Activated T-helper 1 cell treated with anti-CD3 and anti-CD28 coated beads, Interleukin-12 subunit alpha, Interleukin-12 subunit beta, Interleukin-2, Interleukin-4 antibody, amounts not matched to agents 30 ng/mL and 10 ng/mL and 1 ng/mL, durations not matched to agents 14 hours and 24 hours and 36 hours (primary cell): ENCODE measurements at places on chromosomes 5 and 9.

- no peak for DNase-seq
These were observed 28.0 kb downstream of the PRUNE2 start for GRCh38 chr9:76877961-76878360.

DNA sequence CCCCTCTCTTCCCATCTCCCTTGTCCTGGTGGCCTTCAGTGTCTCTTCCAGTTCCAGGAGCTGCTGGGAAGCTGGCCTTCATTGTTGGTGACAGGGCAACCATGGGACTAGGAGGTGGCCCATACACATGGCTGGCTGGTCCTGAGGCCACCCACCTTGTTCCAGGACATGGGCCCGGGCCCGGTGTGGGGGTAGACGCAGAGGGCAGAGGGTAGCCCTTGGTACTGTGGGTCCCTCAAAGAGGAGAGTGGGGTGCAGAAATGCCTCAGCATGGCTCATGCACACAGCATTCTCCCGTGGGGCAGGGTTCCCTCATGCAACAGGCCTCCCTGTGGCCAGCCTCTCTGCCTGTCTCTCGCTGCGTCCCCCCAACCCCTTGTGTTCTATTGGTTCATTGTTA lies 20.8 kb downstream of the SLC6A7 start:
- DNase-seq: no peak

DNA sequence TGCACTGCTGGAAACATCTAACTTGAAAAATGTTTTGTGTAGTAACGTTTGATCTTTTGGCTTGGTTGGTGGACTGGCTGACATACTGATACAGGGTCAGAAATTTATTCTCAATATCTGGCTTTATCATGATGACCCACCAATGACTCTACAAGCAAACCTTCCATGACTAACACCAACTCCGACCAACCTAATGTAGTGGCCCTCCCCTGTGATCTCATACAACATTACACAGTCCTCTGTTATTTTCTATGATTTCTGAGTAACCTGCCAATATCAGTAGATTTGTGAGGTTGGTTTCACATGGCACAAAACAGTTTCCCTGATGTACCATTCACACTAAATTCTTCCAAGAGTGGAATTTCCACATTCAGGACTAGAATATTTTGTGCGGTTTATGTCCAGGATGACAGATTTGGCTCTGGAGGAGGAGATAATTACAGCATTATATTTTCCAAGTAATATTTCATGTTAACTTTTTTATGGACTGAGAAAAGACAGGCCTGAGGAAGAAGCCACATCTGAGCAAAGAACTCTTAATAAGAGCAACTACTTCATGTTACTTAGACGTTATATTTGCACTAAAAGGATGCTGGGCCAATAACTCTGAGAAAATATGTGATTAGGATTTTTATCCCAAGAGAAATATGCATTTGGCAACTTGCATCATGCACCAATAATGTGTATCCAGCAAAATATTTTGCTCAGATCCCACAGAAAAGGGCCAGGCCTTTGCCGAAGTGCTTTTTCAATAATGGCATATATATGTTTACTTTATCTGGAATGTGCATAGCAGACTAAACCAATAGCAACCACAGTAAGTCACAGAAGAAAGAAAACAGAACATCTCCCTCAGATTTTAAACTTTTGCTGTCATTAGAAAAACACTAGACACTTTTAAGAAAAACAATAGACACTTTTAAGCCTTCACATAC lies 273.4 kb downstream of the KCNN2 start:
- no peak for DNase-seq

DNA sequence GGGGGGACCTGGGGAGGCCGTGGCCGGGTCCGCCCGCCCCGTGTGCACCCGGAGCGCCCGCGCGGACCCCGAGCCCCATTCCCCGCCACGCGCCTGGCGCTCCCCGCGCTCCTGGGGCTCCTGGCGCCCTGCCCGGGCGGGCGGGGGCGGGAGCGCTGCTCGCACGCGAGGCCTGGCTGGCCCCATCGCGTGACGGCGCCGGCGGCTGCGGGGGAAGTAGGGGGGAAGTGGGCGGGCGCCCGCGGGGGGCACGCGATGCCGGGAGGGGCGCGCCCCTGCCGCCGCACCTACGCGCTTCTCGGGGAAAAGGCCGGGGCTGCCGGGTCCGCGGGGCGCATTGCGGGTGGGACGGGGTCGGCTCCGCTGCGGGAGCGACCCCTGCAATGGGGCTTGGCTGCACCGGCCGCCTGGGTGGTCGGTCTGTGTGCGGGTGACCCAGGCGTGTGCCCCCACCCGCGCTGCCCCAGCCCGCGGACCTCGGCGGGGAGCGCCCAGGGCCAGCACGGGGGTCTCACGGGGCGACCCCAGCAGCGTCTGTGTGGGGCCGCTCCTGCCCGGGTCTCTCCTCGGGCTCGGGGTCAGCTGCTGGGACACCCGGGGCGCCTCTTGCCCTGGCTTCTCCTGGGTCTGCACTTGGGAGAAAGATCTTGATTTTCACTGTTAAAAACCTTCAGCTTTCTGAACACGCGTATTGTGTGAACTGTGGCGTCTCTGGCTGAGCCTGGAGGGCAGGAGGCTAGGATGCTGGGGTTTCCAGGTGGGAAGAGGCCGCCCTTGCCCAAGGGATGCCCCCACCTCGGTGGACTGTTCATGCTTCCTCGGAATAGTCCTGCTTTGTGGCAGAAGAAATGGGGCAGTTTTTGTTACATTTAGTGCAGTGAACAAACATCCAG lies 52.4 kb downstream of the AHRR start:
- DNase-seq: peak; percentile 66

- no peak for DNase-seq
These were observed 43.3 kb downstream of the ZCCHC9 start for GRCh38 chr5:81344736-81345135.

DNA sequence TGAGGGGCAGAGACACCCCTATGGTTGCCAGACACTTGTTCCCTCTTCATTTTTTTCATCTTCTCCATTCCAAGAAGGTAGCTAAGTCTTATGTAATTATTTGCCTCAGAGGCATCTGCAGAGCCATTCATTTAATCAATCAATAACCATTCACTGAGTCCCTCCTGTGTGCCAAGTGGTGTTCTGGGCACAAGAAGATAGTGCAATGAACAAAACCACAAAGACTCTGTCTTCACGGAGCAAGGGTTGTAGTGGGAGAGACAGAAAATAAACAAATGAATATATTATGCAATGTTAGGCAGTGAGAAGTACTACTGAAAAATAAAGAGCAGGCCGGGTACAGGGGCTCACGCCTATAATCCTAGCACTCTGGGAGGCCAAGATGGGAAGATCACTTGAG lies 41.4 kb upstream of the CTNNA1 start:
- DNase-seq: no peak

DNA sequence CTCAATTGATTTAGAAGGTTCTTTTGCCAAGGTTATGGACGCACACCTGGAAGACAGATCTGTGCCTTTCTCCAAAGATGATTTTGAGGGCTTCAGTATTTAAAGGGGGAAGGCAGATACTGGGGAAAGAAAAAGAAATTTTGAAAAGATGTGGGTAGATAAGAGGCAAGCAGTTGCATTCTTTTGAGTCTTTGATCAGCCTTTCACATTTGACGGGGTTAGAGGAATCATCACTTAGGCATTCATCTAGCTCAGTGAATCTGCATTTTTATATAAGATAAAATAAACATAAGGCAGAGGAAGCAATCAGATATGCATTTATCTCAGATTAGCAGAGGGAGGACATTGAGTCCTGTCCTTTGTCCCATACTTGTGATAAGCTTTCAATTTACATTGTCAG lies 243.4 kb upstream of the RAI14 start:
- no peak for DNase-seq

DNA sequence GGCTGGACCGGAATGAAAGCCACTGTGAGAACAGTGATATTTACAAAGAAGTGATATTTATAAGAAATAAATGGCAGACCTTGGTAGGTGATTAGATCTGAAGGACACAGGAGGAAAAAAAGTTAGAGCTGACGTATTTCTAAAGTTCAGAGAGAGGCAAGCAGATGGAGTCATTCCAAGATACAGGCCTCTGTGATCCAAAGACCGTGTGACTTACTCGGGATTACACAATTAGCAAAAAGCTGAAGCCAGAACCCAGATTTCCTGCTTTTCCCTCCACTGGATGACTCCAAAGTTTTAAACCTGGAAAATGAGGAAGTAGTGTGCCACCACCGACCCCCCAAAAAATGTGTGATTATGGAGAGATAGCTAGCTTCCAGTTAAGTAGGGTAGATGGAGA lies 3.1 kb upstream of the DOCK8 start:
- DNase-seq: no peak

DNA sequence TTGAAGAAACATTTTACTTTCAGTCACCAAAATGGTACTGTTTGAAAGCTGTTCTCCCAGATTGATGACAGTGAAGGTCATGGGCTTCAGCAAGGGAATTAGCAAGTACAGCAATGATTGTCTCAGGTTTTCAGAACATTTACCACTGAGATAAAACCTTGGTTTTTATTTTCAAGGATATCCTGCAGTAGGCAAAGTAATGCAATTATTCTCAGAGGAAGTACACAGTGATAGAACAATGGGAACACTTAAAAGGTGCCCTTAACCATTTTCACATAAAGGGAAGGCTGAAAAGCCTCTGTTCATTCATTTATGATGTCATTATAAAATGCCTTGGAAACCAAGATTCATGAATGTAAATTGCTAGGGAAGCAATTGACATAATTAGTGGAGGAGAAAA lies 471.8 kb upstream of the ACO1 start:
- no peak for DNase-seq

- no peak for DNase-seq
These were observed 34.0 kb upstream of the NCS1 start for GRCh38 chr9:130138171-130138653.

GRCh38 chr5:127400946-127401670 lies 110.5 kb downstream of the MEGF10 start:
- DNase-seq: no peak

- DNase-seq: no peak
These were observed 17.2 kb upstream of the PDCD1LG2 start for GRCh38 chr9:5492965-5493678.

GRCh38 chr5:92265804-92266203 lies 882.7 kb upstream of the ARRDC3 start:
- no peak for DNase-seq

- no peak for DNase-seq
These were observed 71.2 kb downstream of the MARCHF11 start for GRCh38 chr5:16108418-16108817.

- DNase-seq: no peak
These were observed 13.9 kb downstream of the TGFBI start for GRCh38 chr5:136042665-136043121.

- DNase-seq: no peak
These were observed 1.9 kb downstream of the VLDLR start for GRCh38 chr9:2623288-2624050.
